Stimulated activated CD8-positive, alpha-beta memory T cell treated with anti-CD3 and anti-CD28 coated beads, Interleukin-15, amount 100 ng/mL, for 24 hours (primary cell): ENCODE measurements at places on chromosomes 5 and 9.

GRCh38 chr9:135480071-135480939 is 723 bp downstream of the PPP1R26 start:
- DNase-seq = no peak

GRCh38 chr9:83106263-83106662 is 43.3 kb upstream of the RASEF start:
- DNase-seq = no peak

- DNase-seq = no peak
Observed at GRCh38 chr5:33558489-33558888, 117.7 kb downstream of the TARS1 start.

- no peak for DNase-seq
Observed at GRCh38 chr5:118043531-118043930, 944.8 kb downstream of the DTWD2 start.

GRCh38 chr9:94150279-94150828 is 66.1 kb downstream of the PTPDC1 start:
- DNase-seq = no peak

GRCh38 chr5:31962351-31962751 is 211.8 kb downstream of the GOLPH3 start:
- DNase-seq = no peak

- DNase-seq = no peak
Observed at GRCh38 chr5:5182508-5183188, 42.5 kb downstream of the ADAMTS16 start.

GRCh38 chr5:115774684-115775083 is 41.8 kb downstream of the CDO1 start:
- no peak for DNase-seq

DNA sequence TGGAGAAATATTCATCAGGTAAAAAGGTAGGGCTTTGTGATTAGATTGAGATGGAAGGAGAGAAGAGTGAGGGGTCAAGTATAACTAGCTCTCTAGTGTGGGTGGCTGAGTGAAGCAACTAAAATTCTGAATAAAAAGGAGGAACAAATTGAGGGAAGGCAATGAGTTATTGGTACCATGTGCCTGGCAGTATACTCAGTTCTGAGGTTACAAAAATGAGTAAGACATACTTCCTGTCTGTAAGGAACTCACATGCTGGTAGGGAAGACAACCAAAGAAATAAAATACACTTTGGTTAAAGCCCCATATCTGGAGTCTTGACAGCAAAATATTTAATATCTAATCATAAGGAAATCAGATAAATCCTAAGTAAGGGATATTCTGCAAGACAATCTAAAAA is 476.8 kb upstream of the C9orf72 start:
- DNase-seq = no peak

- no peak for DNase-seq
Observed at GRCh38 chr5:148825716-148826052, 727 bp upstream of the ADRB2 start.

DNA sequence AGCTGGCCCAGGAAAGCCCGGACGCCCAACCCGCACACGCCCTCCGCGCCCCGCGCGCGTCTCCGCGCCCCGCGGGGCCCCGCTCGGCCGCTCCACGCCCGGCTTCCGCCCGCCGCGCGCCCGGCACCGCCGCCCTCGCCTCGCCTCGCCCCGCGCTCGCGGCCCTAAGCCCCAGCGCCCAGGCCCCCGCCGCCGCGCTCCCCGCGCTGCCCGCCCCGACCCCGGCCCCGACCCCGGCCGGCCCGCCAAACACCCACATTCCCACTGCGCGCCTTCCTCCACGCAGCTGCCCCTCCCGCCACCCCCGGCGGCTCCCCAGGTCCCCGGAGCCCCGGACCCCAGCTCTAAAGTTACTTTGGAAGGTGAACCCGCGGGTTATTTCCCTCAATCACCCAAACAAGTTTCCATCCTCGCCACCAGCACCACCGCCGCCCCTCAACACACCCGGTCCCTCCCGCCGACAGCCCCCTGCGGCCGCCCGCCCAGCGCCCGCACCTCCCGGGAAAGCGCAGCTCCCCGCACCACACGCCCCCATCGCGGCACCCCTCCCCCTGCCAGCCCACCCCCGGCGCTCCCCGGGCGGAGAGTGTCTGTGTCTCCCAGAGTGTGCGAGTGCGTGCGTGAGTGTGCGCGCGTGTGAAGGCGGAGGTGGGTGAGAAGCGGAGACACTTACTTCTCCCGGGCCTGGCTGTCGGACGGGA is 439 bp downstream of the SSBP2 start:
- DNase-seq = peak; percentile 2

DNA sequence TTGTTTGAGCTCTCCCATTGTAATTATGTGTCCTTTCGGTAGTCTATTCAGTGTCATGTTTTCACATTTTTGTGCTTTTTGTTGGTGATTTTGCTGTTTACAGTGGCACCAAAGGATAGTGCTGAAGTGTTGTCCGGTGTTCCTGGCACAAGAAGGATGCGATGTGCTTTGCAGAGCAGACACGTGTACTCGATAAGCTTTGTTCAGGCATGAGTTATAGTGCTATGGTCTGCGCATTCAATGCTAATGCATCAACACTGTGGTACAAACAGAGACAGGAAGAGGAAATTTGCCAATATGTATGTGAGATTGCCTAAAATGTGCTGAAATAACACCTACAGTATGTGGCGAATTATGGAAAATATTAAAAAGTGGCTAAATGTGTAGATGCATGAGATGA is 913.4 kb upstream of the ACO1 start:
- DNase-seq = no peak

GRCh38 chr5:136070486-136071285 is 41.9 kb downstream of the TGFBI start:
- no peak for DNase-seq

DNA sequence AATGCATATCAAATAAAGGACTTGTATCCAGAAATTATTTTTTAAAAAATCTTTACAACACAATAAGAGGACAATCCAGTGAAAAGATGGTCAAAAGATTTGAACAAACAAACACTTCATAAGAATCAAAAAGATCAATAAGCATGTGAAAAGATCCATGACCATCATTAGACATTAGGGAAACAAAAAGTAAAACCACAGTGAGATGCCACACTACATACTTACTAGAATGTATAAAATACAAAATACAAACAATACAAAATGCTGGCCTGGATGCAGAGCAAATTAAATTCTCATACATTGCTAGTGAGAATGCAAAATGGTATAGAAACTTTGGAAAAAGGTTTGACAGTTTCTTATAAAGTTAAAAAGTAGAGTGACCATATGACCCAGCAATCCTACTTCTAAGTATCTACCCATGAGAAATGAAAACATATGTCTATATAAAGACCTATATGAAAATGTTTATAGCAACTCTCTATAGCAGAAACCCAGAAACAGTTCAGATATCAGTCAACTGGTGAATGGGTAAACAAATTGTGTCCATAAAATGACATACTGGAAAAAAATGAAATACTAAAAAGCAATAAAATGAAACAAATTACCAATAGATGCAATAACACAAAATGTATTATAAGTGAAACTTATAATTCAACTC is 426.1 kb downstream of the RAB3C start:
- DNase-seq = no peak

DNA sequence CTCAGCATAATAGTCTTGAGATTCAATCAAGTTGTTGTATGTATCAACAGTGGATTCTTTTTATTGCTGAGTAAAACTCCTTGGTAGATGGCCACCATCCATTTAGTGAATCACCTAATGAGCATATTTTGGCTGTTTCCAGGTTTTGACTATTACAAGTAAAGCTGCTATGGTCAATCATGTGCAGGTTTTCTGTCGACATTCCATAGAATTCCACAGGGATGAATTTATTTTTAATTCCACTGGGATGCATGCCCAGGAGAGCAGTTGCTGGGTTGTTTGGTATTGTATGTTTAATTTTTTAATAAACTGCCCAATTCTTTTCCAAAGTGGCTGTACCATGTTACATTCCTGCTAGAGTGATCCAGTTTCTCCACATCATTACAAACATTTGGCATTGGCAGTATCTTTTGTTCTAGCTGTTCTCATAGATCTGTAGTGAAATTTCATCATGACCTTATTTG is 10.5 kb upstream of the S1PR3 start:
- DNase-seq = no peak

DNA sequence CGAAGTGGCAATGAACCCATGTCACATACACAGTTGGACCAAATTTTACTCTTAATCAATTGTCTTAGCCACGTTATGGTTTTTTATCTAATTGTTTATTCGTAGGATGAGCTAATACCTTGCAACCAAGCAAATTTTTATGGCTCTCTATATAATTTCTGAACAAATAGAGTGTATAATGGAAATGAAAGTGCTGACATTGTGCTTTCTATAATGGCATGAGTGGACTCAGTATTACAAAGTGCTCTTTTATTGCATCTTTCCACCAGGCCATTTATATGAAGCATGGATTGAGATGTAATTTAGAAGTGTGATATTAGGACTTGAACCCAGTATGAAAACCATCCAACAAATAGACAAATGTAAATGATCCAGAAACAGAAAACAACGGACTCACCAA is 1096.0 kb downstream of the DTWD2 start:
- DNase-seq = no peak

GRCh38 chr9:87599901-87600610 is 102.4 kb downstream of the DAPK1 start:
- DNase-seq = no peak

- DNase-seq = no peak
Observed at GRCh38 chr9:113486327-113486726, 22.8 kb downstream of the RGS3 start.

DNA sequence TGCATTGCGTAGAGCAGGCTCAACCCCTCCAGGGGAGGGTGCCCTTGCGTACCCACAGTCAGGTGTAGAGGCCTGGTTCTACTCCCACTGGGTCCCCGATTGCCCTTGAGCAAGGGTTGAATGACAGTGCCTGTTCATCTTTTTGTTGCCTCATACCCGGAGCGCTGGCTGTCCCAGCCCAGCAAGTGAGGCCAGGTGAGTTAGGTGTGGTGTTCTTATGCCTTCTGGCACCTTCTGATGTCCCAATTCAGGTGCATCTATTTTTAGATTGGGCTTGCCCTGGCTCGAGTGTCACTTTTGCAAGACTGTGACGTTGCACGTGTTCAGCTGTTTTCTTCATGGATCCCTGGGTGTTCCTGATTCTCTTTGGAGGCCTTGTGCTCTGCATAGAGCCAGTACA is 257.8 kb downstream of the GOLPH3 start:
- DNase-seq = no peak

DNA sequence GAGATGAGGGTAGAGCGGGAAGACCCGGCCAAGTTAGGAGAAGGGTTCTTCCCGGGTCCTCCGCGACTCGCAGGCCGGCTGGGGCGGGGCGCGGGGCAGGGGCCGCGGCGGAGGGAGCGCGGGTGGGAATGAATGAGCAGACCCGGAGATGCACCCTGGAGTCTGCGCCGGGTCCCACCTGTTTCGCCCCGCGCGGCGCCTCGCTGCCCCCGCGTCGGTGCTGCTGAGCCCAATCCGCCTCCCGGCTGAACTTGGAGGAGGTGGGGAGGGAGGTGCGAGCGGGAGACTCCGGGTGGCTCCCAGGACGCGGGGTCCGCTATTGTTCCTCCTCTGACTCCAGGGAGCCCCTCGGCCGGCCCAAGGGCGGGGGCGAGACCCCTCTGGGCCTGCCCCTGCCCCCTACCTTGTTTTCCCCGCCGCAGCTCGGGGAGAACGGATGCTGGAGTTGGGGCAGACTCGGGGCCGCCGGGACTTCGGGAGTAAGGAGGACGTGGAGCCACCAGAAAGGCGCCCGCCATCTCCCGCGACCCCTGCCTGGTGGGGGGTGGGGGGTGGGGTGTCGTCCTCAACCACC is 659 bp downstream of the RAI14 start:
- DNase-seq = no peak

GRCh38 chr5:138457531-138458275 is 7.6 kb upstream of the EGR1 start:
- no peak for DNase-seq

GRCh38 chr5:96922499-96923244 is 13.2 kb upstream of the LNPEP start:
- DNase-seq = no peak

GRCh38 chr5:19001539-19001938 is 986.5 kb downstream of the CDH18 start:
- DNase-seq = no peak

- no peak for DNase-seq
Observed at GRCh38 chr9:69115621-69116020, 58.5 kb upstream of the TJP2 start.

DNA sequence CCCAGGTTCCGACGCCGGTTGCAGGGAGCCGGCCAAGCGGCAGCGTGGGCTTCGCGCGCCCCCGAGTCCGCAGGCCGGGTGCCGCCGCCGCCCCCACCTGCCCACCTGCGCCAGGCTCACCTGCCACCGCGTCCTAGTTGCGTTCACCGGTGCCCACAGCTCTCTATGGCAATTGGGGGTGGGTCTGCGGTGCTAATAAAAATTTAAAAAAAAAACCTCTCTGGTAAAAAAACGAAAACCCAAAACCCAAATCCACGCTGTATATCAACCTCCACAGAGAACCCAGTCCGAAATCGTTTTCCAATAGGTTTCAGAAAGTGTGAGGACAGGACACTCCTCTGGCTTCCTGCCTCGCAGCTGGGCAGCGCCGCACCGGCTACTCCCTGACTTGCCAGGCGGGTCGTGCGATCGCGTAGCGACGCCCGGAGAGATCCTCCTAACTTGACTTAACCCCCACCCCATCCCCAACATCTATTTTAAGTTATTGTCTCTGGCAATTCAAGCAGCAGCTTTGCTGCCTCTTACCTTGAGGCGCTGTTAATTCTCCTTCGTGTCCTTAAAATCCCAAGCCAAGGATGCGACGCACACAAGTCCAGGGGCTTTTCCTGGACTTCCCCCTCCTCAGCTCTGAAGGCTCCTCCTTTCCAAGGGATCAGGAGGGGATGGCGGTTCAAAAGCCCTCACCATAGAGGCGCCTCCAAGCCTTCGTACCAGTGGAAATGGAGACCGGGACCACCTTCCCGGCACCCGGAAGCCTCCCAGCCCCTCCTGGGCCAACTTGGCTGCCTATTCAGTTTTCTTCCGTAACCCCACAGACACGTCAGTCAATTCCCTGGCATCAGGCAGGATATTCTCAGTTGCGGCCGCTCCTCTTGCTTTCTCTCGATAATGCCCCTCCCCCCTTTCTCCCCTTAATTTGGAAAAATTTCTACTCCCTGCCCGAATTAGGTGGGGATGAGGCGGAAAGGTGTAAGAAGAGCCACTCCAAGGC is 1639.4 kb upstream of the C9orf72 start:
- DNase-seq = no peak

GRCh38 chr9:106314476-106314875 is 548.5 kb upstream of the ZNF462 start:
- DNase-seq = no peak

- DNase-seq = no peak
Observed at GRCh38 chr9:133170716-133171115, 7.0 kb upstream of the GBGT1 start.

DNA sequence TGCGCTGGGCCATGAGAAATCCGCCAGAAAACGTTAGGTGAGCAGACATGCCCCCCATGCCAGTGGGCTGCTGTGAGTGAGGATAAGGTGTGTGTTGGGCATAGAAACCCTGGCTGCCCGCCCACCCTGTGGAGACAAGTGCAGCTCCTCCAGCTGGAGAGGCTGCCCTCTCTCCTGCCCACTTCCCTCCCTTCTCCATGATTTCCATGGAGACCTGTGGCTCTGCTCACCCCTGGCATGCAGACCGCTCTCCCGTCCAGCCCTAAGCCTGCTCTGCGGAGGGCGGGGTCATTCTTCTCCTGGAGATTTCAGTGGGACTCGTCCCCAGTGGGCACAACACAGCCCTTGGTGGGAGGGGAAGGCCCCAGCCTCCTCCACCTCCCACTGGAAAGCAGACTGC is 133.0 kb upstream of the FAM120A start:
- no peak for DNase-seq
